ENCODE measurements at places on chromosomes 2 and 18.
A peak's percentile ranks its signal among the peaks of the same experiment; 100 is the strongest.

DNA sequence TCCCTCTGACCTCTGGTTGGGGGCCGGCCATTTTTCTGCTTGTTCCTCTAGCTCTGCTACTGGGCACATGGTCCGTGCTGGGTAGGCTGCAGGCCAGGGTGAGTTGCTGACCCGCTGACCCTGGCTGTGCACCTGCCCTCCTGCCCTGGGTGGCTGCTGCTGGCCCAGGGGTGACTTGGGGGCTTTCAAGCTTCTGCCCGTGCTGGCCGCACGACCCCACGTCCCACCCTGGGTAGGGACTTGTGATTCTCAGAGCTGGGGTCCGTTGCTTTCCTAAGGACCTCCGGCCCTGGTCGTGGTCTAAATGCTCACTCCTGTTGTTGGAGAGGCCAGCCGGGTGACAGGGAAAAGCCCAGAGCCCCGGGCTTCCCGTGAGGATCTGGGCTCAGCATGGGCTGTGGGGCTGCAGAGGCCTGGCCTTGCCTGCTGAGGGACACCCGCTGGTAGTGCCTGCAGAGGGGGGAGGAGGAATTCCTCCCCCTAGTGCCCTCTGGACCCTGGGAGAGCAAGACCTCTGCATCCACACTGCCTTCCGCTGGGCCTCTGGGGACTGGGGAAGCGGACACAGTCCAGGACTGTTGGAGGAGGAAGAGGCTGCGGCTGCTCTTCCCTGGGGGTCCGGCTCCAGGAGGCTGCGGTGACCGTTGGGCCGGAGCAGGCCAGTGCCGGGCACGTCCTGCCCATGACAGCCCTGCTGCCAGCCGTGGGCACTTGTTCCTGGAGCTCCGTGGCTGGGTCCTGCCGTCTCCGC is 6.3 kb upstream of the GAL3ST2 start:
- DNase-seq: peak; percentile 17

GRCh38 chr2:136135921-136136906 is 18.3 kb upstream of the CXCR4 start:
- DNase-seq: peak; percentile 79

DNA sequence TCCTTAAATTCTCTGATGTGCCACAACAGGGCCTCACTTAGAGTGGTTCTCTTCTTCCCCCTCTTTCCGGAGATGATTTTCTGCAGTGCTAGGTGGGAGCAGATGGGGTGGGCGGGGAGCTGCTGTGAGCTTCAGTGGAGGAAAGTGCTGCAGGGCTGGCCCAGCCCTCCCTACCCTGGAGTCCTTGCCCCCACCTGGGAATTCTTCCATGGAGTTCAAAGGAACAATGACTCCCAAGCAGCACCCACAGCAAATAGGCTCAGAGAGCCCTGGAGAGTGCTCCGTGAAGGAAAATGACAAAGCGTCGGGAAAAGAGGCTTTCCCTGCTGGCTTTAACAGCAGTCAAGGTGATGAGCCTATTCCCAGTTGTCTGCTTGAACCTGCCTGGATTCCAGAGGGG is 28.8 kb downstream of the LOXHD1 start:
- no peak for DNase-seq

DNA sequence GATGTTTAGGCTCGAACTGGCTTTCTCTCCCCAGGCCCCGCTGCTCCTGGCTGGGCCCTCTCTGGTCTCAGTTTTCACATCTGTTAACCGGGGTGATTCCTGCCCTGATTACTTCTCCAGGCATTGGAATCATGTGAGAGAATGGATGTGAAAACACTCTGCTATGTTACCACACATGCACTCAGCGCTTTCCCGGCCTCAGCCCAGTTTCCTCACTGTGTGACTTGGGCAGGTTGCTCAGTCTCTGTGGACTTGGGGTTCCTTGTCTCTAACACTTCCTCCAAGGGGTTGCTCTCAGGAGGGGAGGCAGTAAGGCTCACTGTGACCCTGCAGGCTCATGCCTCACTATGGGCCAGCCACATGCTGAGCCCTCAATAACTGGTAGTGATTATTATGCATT is 230.4 kb upstream of the HS6ST1 start:
- DNase-seq: no peak

DNA sequence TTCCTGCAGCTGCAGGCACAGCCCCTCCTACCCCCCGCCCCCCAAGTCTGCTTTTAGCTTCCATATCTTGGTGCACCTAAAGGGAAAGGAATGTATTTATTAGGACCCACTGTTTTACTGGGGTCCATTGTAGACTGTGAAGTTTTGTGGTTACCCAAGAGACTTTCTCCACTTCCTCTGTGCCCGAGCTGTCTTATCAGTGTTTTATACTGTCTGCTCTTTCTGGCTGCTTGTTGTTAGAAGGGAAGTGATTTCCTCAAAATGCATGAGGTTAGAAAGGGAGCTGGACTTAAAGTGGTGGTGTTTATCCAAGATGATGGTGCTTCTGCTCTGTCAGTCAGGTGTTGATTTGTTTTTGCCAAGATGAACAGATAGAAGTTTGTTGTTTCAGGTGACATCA is 85.0 kb downstream of the PTH2R start:
- no peak for DNase-seq

GRCh38 chr2:65501074-65501473 is 68.7 kb upstream of the SPRED2 start:
- no peak for DNase-seq

- DNase-seq: no peak
These were observed 205.9 kb downstream of the MYO1B start for GRCh38 chr2:191451116-191451515.

- no peak for DNase-seq
These were observed 12.8 kb downstream of the PXDN start for GRCh38 chr2:1731447-1731962.

DNA sequence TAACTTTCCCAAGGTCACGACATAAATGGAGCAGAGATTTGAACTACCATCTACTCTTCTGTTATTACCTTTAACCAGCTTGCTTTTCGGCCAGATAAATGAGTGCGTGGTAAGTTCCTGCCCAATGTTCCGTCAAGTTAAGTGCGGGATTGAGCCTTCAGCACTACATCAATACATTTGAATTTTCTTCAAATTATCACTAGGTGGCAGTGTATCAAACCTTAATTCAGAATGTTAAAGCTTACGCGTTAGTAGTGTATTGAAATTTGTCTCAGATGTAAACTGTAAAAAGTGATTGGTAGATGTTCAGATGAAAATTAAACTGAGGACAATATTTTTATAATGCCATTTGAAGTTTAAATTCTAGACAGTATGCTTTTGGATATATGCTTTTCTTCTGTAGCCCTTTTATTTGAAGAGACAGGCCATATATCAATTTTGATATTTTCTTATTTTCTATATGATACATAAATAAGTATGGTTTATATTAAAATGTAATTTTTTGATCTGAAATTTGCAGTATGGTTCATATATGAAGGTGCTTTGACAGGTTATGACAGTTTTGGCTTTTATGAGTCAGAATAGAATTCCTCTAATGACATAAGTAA is 681.3 kb downstream of the ADCYAP1 start:
- DNase-seq: no peak

GRCh38 chr2:56184500-56185011 is 766 bp downstream of the CCDC85A start:
- DNase-seq: no peak

GRCh38 chr2:25340181-25340921 is 1.4 kb downstream of the DNMT3A start:
- DNase-seq: peak; percentile 46

GRCh38 chr18:25350489-25351251 is 1.3 kb downstream of the ZNF521 start:
- peak; percentile 34 for DNase-seq

DNA sequence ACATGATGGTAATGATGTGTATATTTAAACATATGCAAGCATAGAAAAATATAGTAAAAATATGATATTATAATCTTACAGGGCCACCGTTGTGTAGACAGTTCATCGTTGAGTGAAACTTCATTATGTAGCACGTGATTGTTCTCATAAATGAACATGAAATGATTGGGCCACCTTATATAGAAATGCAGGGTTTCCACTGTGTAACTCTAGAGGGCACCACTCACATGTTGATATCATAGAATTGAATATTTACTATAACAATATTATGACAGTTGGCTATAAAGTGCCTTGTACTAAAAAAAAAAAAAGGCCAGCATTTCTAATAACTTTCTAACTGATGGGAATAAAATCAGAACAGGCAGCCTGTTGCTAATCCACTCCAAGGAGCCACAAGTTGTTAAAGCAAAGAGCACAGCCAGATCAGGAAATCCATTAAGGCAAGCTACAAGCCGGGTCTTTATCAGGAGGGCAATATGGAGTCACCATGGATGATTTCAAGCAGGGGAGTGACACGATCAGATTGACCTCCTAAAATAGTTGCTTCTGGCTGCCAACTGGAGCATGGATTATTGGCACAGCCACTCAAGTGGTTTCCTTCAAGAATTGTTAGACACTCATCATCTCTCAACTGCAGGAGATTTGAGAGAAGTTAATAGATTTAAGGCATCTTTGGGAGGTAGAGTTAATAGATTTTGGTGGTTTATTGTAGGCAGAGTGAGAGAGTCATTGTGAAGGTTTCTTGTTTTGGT is 16.7 kb downstream of the IL1F10 start:
- no peak for DNase-seq

DNA sequence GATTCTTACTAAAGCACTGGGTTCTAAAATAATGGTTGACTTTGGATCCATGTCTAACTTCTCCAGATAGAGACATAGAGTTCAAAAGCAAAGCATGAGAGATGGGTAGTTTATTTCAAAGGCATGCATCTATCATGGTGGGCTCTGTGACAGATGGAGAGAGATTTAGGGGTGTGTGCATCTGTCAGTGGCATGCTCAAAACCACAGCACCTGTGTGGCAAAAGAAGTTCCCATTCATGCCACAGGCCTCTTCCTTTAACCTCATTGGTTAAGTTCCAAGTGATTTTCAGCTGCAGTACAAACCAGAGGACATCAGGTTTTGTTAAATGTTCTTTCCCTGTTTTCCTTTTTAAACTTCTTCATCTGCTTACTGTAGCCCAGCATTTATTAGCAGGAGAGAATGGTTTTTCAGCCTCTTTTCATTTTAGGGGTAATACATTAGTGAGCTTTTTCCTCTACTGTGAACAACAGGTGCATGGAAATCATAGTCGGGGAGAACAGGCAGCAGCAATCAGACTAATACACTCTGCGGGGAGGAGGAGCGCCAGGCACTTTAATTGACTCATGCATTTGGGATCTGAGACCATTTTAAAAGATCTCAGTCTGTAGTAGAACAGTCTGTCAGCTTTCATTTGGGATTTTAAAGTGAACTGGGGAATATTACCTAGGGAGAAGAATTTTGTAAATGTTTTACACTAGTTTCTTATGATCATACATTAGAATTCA is 52.4 kb upstream of the UPP2 start:
- no peak for DNase-seq

DNA sequence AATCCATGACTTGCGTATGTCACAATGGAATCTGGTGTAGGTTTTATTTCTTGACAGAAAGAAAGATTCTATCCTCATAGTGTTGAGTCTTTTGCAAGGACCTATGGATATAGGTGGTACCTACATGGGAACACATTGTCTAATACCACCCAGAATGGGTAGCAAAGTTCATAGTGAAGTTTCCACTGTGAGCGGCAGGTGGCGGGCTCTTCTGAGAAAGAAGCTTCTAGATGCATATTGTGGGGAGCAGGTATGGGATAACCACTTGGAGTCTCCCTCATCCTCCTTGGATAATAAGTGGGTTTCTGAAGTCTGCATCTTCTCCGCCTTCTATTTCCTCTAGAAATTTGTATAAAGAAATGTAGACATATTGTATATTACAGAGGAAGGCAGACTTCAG is 44.9 kb downstream of the LINC00305 start:
- no peak for DNase-seq

DNA sequence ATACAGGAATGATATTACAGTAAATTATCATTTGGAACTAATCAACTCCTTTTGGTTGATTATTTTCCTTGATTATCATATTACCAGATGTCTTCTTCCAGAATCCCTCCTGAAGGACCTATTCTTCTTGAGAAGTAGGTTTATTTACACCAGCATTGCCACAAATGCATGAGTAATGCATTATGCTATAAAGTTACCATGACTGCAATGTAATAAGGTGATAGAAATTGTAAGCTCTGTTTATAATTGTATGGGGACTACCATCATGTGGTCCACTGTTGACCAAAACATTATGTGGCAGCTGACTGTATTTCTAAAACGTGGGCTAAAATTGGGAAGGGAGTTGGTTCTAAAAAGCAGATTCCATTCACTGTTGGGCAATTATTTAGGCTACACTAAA is 602.2 kb downstream of the NYAP2 start:
- DNase-seq: no peak

GRCh38 chr2:230417436-230417835 is 1.4 kb downstream of the SP100 start:
- no peak for DNase-seq

GRCh38 chr2:96108151-96108540 is 8.2 kb downstream of the ADRA2B start:
- no peak for DNase-seq

GRCh38 chr2:34831096-34831495 is 1232.0 kb upstream of the FAM98A start:
- no peak for DNase-seq

- DNase-seq: no peak
These were observed 161.9 kb upstream of the SIX2 start for GRCh38 chr2:45171136-45171501.

DNA sequence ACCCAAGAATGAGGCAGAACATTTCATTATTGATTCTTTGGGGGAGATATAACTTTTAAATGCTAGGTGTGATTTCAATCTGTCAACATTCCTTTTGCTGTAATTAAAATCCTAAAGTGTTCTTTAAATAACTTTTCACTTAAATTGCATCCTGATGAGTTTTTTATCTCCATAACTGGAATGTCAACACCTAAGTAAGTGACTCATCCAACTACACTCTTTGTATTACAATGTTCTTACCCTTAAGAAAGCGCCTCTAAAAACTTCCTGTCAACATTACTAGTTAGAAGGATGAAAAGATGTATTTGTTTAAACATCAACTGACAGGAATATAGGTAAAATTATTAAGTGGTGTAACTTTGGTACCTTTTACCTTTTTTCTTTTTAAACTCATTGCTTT is 1657.0 kb downstream of the LRP1B start:
- DNase-seq: no peak

GRCh38 chr2:119518401-119519056 is 5.8 kb downstream of the SCTR start:
- no peak for DNase-seq

GRCh38 chr2:185291035-185291647 is 447.5 kb upstream of the FSIP2 start:
- peak; percentile 25 for DNase-seq
